Esophagus squamous epithelium (tissue), 5 donors: ENCODE measurements at places on chromosomes 11 and 22. TPM values are rescaled to one million over a fixed set of nuclear protein-coding genes. Genes with fewer than 3 reads are reported as not detected.

Gene C11orf87
- 0.09 TPM for total RNA-seq

Gene DMC1
- 7.2 TPM for total RNA-seq

Gene OR4D6
- not detected for total RNA-seq

Gene OR5A1
- total RNA-seq: not detected

Gene ADAMTS8
- total RNA-seq: 1.1 TPM

Gene APLP2
- 134 TPM for total RNA-seq

Gene PRAME
- total RNA-seq: not detected

Gene MRGPRE
- total RNA-seq: not detected

Gene GGTLC2
- not detected for total RNA-seq

Gene SCGB2A2
- total RNA-seq: 28.7 TPM

Gene PRR33
- total RNA-seq: not detected

- H3K27me3 ChIP-seq: no peaks in the 10 kb centered on the region
- DNase-seq: no peak
Measured at GRCh38 chr22:28299753-28300152, 379.9 kb downstream of the TTC28 start.

- H3K36me3 ChIP-seq: no peaks in the 10 kb centered on the region
- H3K4me1 ChIP-seq: peaks cover 9% of the 10 kb centered on the region
- H3K27ac ChIP-seq: no peak overlapping the region
- no peaks in the 10 kb centered on the region for H3K27me3 ChIP-seq
- DNase-seq: no peak
Measured at GRCh38 chr22:28373831-28374230, 305.8 kb downstream of the TTC28 start.

DNA sequence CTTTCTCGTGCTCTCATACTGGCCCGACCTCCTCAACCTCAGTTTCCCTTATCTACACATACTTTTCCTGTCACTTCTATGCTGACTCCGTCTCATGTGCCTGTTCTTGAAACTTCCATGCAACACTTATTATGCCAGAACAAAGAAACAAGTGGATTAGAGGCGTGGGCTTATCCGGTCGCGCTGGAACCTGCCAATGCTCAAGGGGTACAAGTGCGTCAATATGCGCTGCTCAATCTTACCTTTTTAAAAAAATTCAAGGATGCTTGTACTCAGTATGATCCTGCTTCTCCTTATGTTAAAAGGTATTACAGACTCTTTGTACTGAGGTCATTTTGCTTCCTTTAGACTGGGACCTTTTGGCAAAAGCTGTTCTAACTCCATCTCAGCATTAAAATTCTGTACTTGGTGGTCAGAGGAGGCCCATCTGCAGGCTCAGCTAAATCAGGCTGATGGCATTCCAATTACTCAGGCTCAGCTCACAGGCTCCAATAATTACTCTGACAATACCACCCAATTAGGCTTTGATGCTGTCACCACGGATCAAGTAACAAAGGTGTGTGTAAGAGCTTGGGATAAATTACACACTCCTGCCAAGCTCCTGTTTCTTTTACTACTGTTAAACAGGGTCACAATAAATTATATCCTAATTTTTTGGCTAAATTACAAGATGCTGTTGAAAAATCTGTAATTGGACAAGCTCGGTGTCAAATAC lies 26.3 kb upstream of the ALDH3B2 start:
- no peak for DNase-seq
- no peaks in the 10 kb centered on the region for H3K4me1 ChIP-seq
- H3K36me3 ChIP-seq: no peaks in the 10 kb centered on the region
- H3K27me3 ChIP-seq: no peaks in the 10 kb centered on the region
- no peak overlapping the region for H3K4me3 ChIP-seq

- H3K27me3 ChIP-seq: no peaks in the 10 kb centered on the region
- DNase-seq: no peak
- no peak overlapping the region for H3K4me3 ChIP-seq
- H3K27ac ChIP-seq: no peak overlapping the region
- H3K4me1 ChIP-seq: peaks cover 25% of the 10 kb centered on the region
- H3K36me3 ChIP-seq: no peaks in the 10 kb centered on the region
Measured at GRCh38 chr22:19728271-19728670, 4.9 kb downstream of the GP1BB start.

DNA sequence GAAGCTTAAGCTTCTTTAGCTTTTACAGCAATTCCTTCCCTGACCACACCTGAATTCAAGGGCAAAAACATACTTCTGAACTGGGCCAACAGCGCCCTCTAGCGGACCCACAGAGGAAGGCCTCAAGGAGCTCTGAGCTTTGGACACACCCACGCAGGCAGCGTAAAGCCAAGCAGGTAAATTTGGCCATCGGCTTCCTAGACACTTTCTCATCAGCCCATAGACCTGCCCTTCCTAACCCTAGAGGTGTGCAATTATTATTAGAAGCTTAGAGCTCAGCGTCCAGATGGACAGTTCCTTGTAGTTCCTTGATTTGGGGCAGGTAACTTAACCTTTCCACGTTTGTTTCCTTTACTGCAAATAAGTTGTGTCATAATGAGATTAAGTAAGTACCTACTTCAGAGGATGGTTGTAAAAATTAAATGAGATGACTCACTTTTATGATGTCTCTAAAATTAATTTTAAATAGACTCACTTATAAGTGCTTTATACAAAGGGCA lies 25.7 kb upstream of the HMGXB4 start:
- no peak for DNase-seq
- no peak overlapping the region for H3K4me3 ChIP-seq
- no peak overlapping the region for H3K27ac ChIP-seq
- H3K27me3 ChIP-seq: no peaks in the 10 kb centered on the region

- H3K36me3 ChIP-seq: no peaks in the 10 kb centered on the region
- DNase-seq: no peak
- H3K27me3 ChIP-seq: peaks cover 9% of the 10 kb centered on the region
- H3K4me3 ChIP-seq: no peak overlapping the region
- H3K4me1 ChIP-seq: peaks cover 11% of the 10 kb centered on the region
- H3K27ac ChIP-seq: no peak overlapping the region
Measured at GRCh38 chr11:117799634-117800033, 2.6 kb upstream of the DSCAML1 start.

DNA sequence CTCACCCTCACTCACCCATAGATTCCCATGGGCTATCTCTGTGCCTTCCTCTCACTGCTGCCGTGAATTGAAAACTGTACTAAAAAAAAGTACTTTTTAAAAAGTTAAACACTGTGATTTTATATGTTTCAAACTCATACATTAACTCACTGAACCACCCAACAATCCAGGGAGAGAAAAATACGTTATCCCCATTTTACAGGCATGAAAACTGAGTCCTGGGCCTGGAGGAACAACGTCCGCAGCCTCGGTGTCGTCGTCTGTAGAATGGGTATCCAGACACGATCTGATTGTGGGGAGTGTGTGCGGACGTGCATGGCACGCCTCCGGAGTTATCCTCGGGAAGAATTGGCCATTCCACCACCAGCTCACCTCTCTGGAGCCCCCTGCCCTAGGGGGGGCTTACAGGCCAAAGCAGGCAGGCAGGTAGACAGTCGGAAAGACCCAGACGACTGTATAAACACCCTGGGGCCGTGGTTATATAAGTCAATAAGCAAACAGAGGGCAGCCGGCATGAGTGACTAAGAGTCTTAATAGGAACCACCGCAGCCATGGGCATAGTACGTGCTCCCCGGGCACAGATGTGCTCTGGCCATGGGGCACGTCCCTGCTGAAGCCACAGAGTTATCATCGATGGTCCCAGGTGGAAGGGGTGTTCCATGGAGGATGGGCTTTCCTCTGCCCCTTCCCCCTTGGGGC lies 7.1 kb upstream of the PDGFB start:
- H3K4me1 ChIP-seq: peaks cover 30% of the 10 kb centered on the region
- no peaks in the 10 kb centered on the region for H3K27me3 ChIP-seq
- H3K4me3 ChIP-seq: no peak overlapping the region
- H3K36me3 ChIP-seq: no peaks in the 10 kb centered on the region

DNA sequence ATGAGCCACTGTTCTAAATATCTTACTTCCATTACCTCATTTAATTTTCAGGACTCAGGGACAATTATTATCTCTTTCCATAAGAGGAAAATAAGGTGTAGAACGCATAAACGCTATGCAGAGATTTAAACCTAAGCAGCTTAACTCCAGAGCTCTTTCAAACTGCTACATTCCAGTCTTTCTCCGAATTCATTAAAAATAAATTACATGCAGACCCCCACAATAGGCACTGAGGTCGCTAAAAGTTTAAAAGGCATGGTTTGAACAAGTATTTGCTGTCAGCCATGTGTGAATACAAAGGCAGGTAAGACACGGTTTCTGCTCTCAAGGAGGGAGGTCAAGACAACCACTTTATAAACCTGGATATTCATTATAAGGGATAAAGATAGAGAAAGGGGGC lies 983 bp downstream of the NARS2 start:
- H3K27ac ChIP-seq: peak overlapping the region; percentile 90
- H3K36me3 ChIP-seq: no peaks in the 10 kb centered on the region
- peak overlapping the region; percentile 96 for H3K4me3 ChIP-seq
- DNase-seq: no peak
- no peaks in the 10 kb centered on the region for H3K27me3 ChIP-seq

DNA sequence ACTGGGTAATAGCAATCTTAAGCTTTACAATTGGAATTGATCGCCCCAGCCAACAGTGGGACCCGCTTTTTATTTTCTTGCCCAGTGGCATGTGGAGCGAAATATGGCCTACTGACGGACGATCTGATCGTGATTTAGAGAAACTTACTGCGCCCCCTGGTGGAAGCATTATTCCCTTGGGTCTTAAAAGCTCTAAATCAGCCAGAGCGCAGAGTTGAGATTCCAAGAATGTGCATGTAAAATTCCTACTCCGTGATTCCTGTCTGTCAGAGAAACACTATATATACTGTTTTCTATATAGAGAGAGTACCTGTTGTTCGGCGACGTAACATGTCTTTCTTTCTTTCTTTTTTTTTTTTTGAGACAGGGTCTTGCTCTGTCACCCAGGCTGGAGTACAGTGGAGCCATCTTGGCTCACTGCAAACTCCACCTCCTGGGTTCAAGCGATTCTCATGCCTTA lies 3.7 kb upstream of the DPF2 start:
- peaks cover 8% of the 10 kb centered on the region for H3K4me1 ChIP-seq
- no peaks in the 10 kb centered on the region for H3K27me3 ChIP-seq
- DNase-seq: no peak
- no peak overlapping the region for H3K4me3 ChIP-seq

- no peaks in the 10 kb centered on the region for H3K27me3 ChIP-seq
- DNase-seq: no peak
- H3K27ac ChIP-seq: peak overlapping the region; percentile 17
- peaks cover 86% of the 10 kb centered on the region for H3K4me1 ChIP-seq
- no peaks in the 10 kb centered on the region for H3K36me3 ChIP-seq
Measured at GRCh38 chr22:45314054-45314721, 4.5 kb downstream of the FAM118A start.

- no peak overlapping the region for H3K27ac ChIP-seq
- H3K27me3 ChIP-seq: no peaks in the 10 kb centered on the region
- no peaks in the 10 kb centered on the region for H3K4me1 ChIP-seq
- peak overlapping the region; percentile 54 for H3K4me3 ChIP-seq
- H3K36me3 ChIP-seq: no peaks in the 10 kb centered on the region
- peak; percentile 3 for DNase-seq
Measured at GRCh38 chr11:28566339-28567089, 458.3 kb downstream of the METTL15 start.

DNA sequence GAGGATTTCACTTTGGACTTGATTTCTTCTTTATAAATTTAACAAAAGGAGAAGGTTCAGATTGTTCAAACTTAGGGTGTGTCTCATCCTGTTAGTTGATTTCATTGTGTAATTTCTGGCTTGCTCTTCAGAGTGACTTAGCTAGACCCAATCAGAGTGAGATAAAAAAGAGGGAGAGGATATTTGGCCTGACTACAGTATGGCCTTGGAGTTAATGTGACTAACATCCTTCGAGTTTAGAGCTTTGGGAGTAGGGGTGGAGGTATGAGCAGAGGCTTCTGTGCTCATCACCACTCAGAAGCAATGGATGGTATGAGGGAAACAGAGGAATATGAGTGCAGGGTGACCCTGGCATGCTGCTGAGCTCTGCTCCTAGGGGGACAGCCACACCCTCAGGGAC lies 114.2 kb downstream of the ME3 start:
- no peaks in the 10 kb centered on the region for H3K27me3 ChIP-seq
- H3K4me1 ChIP-seq: peaks cover 7% of the 10 kb centered on the region
- H3K36me3 ChIP-seq: no peaks in the 10 kb centered on the region
- peak overlapping the region; percentile 69 for H3K27ac ChIP-seq
- H3K4me3 ChIP-seq: no peak overlapping the region
- no peak for DNase-seq

- H3K4me3 ChIP-seq: no peak overlapping the region
- H3K4me1 ChIP-seq: peaks cover 32% of the 10 kb centered on the region
- no peaks in the 10 kb centered on the region for H3K27me3 ChIP-seq
- H3K27ac ChIP-seq: peak overlapping the region; percentile 93
- no peak for DNase-seq
Measured at GRCh38 chr22:40009951-40010671, 15.4 kb downstream of the FAM83F start.

GRCh38 chr22:29795663-29796062 lies 28.5 kb downstream of the UQCR10 start:
- no peaks in the 10 kb centered on the region for H3K27me3 ChIP-seq
- DNase-seq: no peak
- no peak overlapping the region for H3K4me3 ChIP-seq
- no peak overlapping the region for H3K27ac ChIP-seq
- H3K36me3 ChIP-seq: peaks cover 23% of the 10 kb centered on the region

DNA sequence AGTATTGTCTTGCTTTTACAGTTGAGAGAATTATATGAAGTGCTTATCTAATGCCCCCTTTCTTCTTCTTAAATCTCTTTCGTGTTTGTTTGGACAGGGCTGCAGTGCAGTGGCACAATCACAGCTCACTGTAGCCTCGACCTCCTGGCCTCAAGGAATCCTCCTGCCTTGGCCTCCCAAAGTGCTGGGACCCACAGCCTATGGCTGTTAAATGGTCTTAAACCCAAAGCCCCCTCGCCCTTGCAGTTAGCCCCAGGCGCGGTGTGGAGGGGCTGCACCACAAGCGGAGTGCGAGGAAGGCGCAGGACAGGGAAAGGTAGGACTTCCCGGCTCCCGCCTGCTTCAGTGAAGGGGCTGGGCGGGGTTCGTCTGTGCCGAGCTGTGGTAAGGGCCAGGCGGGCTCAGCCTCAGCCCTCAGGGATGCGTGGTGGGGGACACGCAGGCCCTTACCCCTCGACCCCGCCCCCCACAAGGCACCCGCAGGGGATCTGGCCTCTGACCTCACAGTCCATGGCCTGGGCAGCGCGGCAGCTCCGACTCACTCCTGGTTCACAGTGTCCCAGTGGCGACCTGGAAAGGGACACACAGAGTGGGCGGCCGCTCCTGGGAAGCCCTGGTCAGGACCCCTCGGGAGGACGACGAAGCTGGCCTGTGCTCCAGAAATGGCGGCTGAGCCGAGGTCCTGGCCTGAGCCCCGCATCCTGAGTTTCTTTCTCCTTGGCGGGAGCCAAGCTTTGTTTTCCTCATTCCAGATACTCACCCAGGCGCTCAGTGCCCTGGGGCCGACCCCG lies 24.5 kb downstream of the BID start:
- H3K27ac ChIP-seq: no peak overlapping the region
- H3K4me1 ChIP-seq: no peaks in the 10 kb centered on the region
- no peaks in the 10 kb centered on the region for H3K27me3 ChIP-seq
- DNase-seq: no peak
- H3K36me3 ChIP-seq: peaks cover 4% of the 10 kb centered on the region

- DNase-seq: no peak
- H3K27ac ChIP-seq: peak overlapping the region; percentile 7
- peaks cover 25% of the 10 kb centered on the region for H3K36me3 ChIP-seq
Measured at GRCh38 chr22:26547426-26547825, 35.2 kb upstream of the TFIP11 start.

- no peak for DNase-seq
- H3K27ac ChIP-seq: no peak overlapping the region
- no peaks in the 10 kb centered on the region for H3K36me3 ChIP-seq
- no peak overlapping the region for H3K4me3 ChIP-seq
Measured at GRCh38 chr22:47054231-47055072, 292.0 kb downstream of the TBC1D22A start.

GRCh38 chr11:6094186-6094585 lies 13.3 kb upstream of the OR56B4 start:
- no peak for DNase-seq
- no peaks in the 10 kb centered on the region for H3K4me1 ChIP-seq
- no peaks in the 10 kb centered on the region for H3K27me3 ChIP-seq
- no peak overlapping the region for H3K27ac ChIP-seq
- no peaks in the 10 kb centered on the region for H3K36me3 ChIP-seq
- H3K4me3 ChIP-seq: no peak overlapping the region
